Stimulated activated CD4-positive, alpha-beta T cell treated with anti-CD3 and anti-CD28 coated beads, Interleukin-1b, Interleukin-23, amount 100 ng/mL, for 1 hour (primary cell): ENCODE measurements at places on chromosomes 7 and 10.

DNA sequence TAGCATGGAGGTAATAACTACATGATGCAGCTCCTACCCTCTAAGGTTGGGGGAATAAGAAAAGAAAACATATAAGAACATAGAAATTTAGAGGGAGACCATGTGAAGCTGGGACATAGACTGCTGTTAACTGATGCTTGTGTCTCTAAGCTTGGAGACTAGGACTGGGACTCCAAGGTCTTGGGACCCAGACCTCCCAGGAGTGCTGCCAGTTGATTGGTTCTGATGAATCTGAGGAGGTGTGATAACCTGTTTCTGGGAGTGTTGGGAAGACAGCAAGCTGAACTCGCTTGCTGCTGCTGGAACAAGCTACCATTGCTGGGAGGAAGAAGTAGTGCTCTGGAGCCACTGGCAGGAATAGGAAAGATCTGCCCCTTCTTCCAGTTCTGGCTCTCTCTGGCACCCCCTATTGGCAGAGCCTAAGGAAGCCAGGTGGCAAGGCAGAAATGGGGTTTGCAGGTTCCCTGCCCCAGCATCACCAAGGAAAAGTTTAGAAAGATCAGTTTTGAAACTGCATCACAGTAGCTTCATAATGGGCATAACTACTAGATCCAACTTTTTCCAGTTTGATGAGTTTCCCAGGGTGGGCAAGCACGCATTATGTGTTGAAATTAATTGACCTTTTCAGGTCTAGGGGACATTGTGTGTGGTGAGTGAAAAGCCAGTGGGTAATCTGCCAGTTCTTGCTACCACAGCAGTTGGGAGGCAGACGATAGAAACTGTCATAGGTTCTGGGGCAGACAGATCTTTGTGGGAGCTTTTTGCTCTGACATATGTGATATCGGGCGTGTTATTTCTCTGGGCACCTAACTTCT, 140.7 kb downstream of the SND1 start:
- DNase-seq: no peak

DNA sequence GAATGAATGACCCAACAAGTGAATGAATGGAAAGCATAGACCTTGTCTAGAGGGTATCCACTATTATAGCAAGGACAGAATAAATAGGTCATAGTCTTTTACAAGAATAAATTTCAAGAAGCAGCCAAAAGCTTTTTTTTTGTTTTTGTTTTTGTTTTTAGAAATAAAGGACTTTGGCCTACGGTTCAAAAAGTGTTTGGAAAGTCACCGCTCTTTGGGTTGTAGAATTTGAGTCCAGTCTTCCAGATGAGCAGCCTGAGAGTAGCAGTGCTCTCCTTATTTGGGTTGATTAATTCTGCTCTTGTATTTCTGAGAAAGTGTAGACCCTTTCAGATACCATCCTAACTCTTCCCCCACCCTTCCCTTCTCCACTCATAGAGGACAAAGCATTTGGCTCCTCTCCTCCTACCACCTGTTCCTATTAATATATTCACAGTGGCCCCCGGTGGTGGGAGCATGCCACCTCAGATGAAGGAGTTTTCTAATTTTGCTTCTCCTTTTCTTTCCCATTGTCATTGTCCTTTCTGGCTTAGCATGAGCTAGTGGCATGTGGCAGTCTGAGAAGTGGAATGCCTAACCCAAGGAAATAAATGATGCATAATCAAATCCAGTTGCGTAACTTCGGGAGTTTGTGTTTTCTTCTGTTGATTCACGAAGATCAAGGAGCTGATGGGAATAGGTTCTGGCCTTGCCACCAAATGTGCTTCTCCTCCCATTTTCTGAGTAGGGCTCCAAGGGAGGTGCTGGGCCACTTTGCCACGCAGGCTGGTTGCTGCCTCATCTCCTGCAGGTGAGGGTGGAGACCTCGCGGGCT, 114.7 kb downstream of the CHN2 start:
- no peak for DNase-seq

GRCh38 chr7:45088146-45088701, 545 bp downstream of the NACAD start:
- DNase-seq: no peak

DNA sequence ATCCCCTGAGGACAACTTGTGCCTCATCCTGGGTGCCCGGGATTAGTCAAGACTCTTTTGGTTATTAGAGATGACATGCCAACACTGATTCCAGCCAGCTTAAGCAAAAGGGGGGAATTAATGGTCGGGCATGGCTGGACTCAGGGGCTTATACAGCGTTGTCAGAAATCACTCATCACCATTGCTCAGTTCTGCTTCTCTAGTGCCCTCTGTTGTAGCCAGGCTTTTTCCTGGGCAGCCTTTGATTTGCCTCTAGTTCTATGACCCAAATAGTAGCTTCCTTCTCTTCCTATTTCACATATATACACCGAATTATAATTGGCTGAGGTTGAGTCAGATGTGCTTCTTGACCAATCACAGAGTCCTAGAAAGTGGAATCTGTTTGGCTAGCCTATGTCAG, 192.0 kb upstream of the HABP2 start:
- no peak for DNase-seq

- DNase-seq: no peak
These were observed 9.8 kb upstream of the LAMB1 start for GRCh38 chr7:108012499-108013430.

- no peak for DNase-seq
These were observed 876 bp downstream of the GNAI1 start for GRCh38 chr7:80135309-80136104.

- no peak for DNase-seq
These were observed 1.4 kb downstream of the NDUFB8 start for GRCh38 chr10:100528123-100528886.

- no peak for DNase-seq
These were observed 50.1 kb downstream of the DPYSL4 start for GRCh38 chr10:132236881-132237280.

DNA sequence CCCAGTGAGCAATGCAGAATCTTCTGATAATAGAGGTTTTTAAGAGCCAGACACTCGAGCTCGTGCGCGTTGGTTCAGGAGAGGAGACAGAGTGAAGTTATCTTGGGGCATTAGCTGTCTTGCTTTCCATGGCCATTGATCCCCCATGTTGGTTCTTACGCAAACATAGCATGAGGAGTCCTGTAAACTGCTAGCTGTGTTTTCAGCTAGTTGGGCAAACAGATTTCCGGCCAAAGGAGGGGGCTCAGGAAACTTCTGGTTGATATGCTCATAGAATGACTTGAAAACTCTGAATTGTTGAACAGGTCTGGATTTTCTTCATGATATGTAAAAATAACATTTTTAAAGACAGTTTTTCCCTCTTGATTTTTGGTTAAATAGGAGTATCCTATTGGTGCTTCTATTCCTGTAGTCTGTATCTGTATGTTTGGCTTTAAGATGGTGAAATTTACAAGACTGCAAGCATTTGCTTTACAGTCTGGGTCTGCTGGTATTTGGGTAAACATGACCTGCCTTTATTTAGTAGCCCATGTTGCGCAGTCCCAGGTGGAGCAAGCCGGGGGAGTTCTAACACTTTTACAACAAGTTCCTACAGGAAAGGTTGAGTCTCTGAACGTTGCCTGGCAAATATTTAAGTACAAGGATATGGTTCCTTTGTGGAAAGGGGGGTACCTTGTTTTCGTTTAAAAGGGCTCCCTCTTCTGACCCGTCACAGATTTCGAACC, 218.4 kb upstream of the KCND2 start:
- no peak for DNase-seq

GRCh38 chr10:24715246-24715769, 8.4 kb downstream of the ARHGAP21 start:
- DNase-seq: no peak

DNA sequence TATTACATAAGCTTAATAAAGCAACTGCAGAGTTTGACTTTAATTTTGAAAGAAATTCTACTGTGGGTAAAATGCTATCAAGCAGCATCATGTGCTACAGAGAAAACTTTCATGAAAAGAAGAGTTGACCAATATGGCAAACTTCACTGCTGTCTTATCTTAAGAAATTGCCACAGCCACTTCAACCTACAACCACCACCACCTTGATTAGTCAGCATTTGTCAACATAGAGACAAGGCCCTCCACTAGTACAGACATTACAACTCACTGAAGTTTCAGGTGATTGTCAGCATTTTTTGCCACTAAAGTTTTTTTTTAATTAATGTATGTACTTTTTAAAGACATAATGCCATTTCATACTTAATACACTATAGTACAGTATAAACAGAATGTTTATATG, 350.3 kb downstream of the HPSE2 start:
- DNase-seq: no peak

DNA sequence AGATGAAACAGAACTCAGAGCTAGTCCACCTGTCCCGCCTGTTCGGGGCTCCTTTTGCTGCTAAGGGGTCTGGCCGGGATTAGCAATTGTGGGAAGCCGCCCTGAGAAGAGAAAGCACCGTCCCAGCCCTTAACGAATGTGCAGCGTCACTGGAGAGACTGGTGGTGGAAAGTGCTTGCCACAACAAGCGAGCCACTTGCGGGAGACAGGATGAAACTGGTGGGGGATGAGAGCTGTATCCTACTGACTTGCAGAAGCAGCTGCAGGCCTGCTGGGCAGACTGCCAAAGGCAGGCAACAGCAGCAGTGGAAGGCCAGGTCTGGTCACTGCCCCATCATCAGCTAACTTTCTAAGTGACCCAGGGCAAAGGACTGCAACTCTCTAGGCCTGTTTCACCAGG, 95.4 kb downstream of the FAM53B start:
- DNase-seq: no peak

GRCh38 chr7:108038986-108039385, 36.0 kb upstream of the LAMB1 start:
- no peak for DNase-seq

DNA sequence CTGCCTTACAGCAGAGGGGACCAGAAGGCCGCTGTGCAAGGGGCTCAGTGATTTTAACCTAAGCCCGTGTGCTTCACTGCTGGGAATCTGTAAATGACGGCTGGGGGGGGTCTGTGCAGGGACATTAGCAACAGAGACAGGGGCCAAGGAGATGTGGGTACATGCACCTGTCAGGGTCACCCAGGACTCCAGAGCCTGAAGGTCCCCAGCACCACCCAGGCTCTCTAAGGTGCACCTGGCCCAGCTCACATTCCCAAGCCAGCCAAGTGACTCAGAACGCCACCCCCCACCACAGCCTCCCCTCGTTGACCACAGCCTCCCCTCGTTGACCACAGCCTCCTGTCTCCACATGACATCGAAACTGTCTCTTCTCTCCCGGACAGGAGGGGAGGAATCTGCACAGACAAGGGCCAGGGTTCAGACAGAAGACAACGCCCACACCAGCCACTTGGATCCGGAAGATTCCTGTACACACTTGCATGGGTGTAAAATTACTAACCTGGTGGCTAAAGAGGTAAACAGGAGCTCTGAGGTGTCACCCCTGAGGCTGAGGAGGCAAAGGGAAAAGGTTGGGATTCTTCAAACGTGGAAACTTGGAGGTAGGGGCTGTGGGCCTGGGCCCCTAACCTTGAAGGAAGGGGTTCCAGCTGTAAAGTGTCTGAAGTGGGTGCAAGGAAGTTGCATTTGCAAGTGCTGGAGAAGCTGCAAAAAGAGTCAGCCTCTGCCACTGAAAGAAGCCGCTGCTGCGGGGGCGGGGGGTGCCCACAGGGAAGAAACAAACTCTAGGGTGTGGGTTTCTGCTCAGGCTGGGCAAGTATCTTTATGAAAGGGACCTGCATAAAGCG, 27.0 kb downstream of the CALML3 start:
- no peak for DNase-seq

- DNase-seq: no peak
These were observed 95.6 kb downstream of the MKI67 start for GRCh38 chr10:128030498-128031072.

DNA sequence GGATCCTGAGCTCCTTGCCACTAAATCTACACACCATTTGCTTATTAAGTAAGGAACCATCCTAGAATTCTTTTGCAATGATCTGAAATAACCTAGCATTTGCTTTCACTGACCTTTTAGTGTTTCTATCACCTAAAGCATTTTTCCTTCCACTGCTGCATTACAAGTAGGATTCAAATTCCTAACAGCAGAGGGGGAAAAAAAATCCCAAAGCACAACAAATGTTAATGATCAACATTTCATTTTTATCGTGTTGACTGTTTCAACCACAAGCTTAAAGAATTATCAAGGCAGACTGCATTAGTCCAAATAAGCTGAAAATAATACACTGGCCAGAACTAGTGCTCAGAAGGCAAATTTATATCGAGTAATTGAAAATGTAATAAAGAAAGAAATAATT, 174.7 kb upstream of the TCF7L2 start:
- no peak for DNase-seq

GRCh38 chr7:98993024-98993897, 114.9 kb downstream of the TRRAP start:
- no peak for DNase-seq

GRCh38 chr10:126551202-126551601, 119.3 kb downstream of the C10orf90 start:
- no peak for DNase-seq

GRCh38 chr10:115125505-115125904, 32.3 kb downstream of the ATRNL1 start:
- no peak for DNase-seq

- DNase-seq: no peak
These were observed 121.6 kb downstream of the PRKAG2 start for GRCh38 chr7:151755131-151755801.

GRCh38 chr7:74078461-74078860, 5.1 kb upstream of the LIMK1 start:
- no peak for DNase-seq

GRCh38 chr10:65891073-65891981, 1034.5 kb upstream of the LRRTM3 start:
- no peak for DNase-seq

DNA sequence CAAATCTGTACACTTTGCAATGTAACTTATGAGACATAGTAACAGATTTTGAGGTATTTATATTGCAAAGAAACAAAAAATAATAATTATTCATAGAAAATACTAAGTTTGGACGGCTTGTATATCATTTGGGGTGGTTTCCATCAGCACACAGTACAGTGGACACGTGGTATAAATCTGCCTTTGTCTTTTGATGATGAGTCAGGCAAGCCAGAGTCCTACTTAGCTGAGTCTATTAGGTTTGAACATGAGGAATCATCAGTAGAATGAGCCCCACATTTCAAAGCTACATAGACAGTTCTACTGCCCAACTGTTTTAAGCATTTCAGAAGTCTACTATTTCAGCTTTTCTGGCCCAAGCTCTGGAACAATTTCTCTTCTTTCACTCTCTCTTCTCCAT, 803.2 kb downstream of the PHTF2 start:
- no peak for DNase-seq

GRCh38 chr7:140218656-140219055, 41.9 kb upstream of the KDM7A start:
- DNase-seq: no peak

DNA sequence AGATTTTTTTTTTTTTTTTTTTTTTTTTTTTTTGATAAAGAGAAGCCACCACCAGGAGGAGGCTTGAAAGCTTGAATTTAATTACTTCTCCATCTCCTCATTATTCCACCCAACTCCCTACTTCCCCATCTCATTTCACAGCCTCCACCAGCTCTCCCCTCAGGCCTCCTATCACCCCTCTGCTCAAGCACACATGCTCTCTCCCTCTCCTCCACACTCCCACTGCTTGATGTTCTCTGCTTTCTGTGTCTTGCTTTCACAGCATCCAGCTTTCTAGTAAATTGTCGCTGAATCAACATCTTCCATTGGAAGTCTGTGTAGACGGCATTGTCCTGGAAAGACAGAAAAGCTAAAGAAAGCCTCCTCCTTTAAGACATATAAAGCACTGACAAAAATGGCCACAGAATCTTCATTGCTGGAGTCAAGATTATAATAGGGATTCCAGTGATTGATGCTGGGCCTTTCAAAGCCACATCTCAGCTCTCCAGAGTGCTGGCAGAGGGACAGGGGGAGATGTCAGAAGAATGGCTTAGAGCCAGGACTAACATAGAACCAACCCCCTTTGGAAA, 58.3 kb downstream of the DOCK4 start:
- DNase-seq: no peak
